ENCODE measurements at places on chromosomes 16 and 17.
A peak's percentile ranks its signal among the peaks of the same experiment; 100 is the strongest.

- no peak for DNase-seq
Observed at GRCh38 chr16:4179020-4179419, 62.8 kb upstream of the ADCY9 start.

- no peak for DNase-seq
Observed at GRCh38 chr16:12500771-12501170, 302.9 kb downstream of the CPPED1 start.

GRCh38 chr16:63928421-63928820, 1193.4 kb downstream of the CDH11 start:
- DNase-seq, result no peak

DNA sequence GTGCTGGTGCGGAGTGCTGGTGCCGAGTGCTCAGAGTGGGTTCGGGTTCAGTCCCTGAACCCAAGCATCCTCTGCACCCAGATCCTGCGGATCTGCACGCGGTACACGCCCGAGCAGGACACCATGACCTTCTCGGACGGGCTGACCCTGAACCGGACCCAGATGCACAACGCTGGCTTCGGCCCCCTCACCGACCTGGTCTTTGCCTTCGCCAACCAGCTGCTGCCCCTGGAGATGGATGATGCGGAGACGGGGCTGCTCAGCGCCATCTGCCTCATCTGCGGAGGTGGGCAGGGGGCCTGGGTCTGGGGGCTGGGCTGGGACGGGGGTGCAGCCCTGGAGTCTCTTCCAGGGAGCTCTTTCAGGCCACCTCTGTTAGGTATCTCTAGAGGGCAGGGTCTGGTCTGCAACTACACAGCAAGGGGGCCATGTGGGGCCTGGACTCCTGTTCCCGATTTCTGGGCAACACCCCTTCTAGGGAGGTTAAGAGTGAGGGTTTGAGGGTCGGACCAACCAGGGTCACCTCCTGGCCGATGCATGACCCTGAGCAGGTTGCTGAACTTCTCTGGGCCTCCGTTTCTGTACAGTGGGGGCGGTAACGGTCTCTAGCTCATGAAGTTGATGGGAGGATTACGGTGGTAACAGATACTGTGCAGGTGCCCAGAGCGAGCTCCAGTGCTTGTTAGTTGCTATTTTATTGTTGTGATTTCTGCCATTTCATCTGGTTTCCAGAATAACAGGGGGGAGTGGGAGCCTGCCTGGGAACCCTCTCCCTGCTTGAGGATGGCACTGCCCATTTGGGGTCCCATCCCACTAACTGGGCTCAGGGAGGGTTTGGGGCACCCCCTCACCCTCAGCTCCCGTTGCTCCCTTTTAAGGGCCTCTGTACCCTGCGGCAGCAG, 10.1 kb downstream of the GJD3 start:
- no peak for DNase-seq

GRCh38 chr16:82755570-82756282, 129.0 kb downstream of the CDH13 start:
- peak; percentile 44 for DNase-seq

DNA sequence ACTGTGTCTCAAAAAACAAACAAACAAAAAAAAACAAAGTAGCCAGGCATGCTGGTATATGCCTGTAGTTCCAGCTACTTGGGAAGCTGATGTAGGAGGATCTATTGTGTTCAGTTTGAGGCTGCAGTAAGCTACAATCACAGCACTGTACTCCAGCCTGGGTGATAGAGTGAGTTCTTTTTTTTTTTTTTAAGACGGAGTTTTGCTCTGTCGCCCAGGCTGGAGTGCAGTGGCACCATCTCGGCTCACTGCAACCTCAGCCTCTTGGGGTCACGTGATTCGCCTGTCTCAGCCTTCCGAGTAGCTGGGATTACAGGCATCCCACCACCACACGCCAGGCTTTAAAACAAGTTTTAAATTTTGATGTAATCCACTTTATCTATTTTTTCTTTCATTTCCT, 80.2 kb upstream of the STAC2 start:
- DNase-seq, result peak; percentile 36

DNA sequence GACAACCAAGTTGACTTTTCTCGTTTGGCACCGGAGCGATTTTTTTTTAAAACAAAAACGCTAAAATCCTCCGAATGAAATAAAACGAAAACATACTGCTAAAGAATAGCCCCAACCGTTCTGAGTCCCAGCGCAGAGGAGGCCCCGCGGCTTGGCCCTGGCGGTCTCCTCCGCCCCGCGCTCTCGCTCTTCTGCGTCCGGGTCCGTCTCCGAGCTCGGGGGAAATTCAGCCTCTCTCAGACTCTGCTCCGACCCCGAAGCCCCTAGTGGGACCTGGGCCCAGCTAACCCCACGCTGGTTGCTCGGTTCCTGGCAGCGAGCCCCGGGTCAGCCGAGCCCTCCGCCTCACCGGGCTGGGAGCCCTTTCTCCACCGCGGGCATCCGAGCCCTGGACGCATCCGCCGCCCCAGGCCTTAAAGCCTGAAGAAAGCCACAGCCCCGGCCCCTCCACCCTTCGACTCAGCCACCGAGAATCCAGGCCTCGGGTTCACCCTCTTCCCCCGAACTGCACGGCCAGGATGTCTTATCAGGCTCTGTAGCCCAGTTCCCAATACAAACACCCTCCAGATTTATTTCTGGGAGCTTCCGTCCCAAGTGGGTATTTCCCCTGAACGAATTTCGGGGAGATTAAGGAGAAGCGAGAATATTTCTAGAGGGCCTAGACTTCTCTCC, 1.2 kb downstream of the TBX2 start:
- DNase-seq, result no peak

- no peak for DNase-seq
Observed at GRCh38 chr17:11668618-11669017, 70.3 kb downstream of the DNAH9 start.

DNA sequence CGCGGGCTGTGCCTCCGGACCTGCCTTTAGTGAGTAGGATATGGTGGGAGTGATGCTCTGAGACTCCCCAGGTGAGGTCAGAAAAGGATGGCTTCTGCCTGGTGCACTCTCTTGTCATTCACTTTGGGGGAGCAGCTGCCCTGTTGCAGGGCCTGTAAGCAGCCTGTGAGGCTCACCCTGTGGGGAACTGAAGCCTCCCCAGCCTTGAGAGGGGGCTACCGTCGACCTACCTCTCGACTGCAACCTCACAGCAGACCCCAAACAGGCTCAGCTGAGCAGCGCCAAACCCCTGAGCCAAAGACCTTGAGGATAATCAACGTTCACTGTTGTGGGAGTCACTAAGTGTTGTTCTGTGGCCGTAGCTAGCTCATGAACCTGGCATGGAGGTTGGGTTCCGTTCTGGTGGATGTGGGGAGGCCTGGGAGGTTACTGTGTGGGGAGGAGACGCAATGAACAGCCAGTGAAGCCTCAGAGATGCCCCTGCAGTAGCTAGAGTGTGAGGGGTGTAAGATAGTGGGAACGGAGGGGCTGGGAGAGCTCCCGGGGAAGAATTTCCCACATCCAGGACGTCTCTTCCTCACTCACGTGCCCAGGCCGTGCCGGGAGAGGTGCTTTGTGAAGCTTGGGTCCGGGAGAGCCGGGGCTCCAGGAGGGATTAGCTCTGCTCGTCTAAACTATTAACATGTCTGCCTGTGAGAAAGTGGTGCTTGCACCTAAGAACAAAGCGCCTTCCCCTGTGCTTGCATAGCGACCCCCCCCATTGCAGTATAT, 38.8 kb downstream of the METRNL start:
- no peak for DNase-seq

GRCh38 chr16:49640581-49640980, 215.3 kb downstream of the ZNF423 start:
- no peak for DNase-seq

DNA sequence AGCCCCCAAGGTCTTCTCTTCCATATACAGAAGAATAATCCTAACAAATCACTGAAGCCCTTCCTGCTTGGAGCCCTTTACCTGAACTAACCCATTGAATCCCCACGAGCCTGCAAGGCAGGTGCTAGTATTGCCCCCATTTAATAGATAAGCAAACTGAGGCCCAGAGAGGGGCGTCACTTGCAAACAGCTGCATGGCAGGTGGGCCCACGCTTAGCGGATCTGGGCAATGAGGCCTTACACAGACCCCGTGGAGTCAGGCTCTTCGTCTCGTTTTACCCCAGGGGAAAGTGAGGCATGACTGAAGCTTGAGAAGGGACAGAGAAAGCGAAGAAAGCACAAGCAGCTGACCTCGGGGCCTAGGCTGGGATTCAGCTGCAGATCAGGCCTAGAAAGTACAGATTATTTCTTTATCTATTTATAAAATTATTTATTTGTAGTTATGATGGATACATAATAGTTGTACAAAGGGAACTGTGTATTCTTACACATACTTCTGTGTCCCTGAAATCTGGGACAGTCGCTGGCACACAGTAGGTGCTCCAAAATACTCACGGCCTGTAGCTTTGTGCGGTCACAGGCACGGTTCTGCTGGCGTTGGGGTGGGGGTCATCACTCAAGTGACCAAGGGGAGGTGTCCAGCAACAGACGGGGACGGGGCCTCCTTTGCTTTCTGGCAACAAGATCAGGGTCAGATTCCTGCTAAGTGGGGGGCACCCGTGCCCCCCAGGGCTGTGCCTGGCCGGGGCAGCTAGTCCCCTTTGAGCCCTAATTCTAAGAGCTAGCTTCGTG, 223.2 kb upstream of the GSE1 start:
- no peak for DNase-seq

- no peak for DNase-seq
Observed at GRCh38 chr17:27550291-27550930, 80.6 kb upstream of the LGALS9 start.

GRCh38 chr16:24537474-24538337, 1.7 kb upstream of the RBBP6 start:
- no peak for DNase-seq

DNA sequence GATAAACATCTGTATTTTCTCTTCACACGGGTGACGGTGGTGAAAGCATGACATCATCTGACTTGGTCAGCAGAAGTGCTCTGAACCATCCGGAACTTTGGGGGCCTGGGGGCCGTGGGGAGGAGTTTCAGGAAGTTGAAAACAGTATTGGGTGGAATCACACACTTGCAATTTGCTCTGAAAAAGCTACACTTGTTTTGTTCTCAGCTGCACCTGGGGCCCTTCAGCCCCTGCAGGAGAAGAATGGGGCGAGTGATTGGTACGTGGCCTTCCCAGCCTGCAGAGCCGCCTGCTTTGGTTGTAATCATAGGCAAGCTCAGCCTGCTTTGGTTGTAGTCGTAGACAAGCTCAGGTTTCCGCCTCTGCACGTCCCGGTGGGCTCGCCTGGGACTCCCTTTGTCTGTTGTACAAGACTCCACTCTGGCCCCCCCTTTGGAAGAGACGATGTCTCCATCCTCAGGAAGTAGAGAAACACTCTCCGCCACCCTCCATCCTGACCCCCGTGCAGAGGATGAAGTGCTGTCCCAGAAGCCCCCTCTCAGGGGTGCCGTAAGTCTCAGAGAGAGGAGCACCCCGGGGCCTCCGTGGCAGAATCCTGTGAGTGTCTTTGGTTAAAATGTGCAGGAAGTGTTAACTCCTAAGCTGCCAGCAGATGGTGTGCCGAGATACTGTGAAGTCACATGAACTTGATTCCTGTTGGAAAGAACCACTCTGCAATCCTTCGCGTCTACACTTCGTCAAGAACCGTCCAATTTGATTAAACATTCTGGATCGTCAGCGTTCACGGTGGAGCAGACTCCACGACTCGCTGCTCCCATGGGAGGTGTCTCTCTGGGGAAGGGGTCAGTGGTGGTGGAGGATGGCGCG, 5.4 kb downstream of the BANP start:
- peak; percentile 21 for DNase-seq

GRCh38 chr17:77153472-77153871, 12.7 kb downstream of the SEC14L1 start:
- no peak for DNase-seq

DNA sequence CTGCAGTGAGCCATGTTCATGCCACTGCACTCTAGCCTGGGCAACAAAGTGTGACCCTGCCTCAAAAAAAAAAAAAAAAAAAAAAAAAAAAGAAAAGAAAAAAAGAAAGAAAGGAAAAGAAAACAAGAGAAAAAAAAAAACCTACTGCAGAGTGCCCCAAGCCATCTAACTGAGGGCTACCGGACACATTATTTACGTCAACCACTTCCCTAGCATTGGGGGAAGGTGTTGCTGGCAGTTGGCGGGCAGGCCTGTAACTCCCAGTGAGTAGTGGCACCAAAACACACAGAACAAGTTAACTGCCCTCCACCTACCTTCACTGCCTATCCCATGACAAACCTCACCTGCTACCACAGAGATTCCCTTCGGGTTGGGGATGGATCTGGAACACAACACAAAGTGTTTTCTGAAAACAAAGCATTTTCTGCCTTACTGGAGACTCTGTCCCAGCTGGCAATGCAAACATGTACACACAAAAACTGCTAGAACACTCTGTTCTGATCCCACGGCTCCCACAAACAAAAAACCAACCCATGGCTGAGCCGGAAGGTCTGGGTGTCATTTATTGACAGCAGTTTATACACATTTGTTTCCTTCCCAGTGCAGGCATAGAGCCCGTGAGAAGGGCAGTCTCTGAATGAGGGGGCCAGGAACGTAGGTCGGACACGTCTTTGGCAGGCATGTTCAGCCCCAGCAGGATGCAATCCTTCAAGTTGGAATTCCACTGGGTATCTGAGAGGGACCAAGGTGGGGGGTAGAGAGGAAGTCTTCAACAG, 11.0 kb downstream of the PHB1 start:
- DNase-seq, result no peak

DNA sequence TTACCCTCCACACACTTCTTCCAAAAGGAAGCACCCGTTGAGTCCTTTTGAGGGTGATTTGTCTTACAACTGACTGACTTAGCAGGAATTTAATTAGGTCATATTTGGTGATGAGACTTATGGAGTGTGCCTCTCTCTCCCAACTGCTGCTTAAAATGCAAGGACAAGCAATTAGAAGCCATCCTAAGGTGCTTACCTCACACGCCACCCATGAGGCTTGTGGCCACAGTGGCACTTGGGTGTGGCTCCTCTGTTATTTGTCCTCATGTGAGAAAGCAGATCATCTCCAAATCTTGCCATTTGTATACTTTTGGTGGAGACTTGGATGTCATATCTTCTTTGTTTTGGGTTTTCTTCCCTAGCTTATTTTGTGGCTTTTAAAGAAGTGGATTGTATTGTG, 61.6 kb downstream of the WNT3 start:
- DNase-seq, result no peak

DNA sequence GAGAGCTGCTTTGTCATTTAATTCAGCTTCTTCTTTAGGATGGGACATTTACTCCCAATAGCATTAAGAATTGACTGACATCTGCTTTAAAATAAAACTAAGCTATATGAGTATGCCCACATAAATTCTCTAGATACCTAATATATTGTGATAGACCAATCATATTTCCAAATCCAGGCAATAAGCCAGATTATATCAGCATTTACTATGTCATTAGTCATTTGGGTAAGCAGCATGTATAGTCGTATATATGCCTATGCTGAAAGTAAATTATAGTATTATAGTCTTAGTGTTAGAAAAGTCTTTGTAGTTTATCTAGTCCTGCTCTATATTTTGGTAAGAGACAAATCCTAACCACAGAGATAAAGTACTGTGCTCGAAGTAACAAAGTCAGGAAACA, 958.1 kb downstream of the KCNJ2 start:
- no peak for DNase-seq

GRCh38 chr17:45756266-45756991, 27.7 kb upstream of the CRHR1 start:
- DNase-seq, result no peak

Measured in ACHN (cell line).